ENCODE measurements at places on chromosomes 1 and 21.
A peak's percentile ranks its signal among the peaks of the same experiment; 100 is the strongest.

GRCh38 chr1:68205794-68206358 lies 26.4 kb downstream of the WLS start:
- DNase-seq = no peak

- no peak for DNase-seq
Observed at GRCh38 chr1:151887028-151887427, 22.3 kb downstream of the THEM4 start.

- no peak for DNase-seq
Observed at GRCh38 chr1:179744401-179745130, 1.5 kb downstream of the FAM163A start.

DNA sequence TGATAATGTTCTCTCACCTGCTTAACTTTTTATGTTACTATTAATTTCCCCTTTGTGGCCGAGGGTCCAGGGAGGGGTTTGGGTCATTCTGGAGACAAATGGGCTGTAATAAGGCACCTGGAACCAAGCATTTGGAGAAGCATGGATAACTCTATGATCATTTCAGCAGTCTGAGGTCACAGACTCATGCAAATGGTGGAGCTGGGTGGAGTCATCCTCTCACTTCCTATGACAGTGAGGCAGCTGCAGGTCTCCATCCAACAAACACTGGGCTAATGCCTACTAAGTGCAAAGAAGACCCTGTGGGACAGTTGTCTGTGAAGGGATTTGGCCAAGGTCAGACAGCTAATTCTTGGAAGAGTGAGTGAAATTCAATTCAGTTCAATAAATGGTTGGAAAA lies 28.8 kb upstream of the CAMTA1 start:
- no peak for DNase-seq

GRCh38 chr1:220791285-220791684 lies 4.6 kb downstream of the MTARC1 start:
- peak; percentile 26 for DNase-seq

GRCh38 chr1:220818421-220819173 lies 31.9 kb downstream of the MTARC1 start:
- DNase-seq = no peak

DNA sequence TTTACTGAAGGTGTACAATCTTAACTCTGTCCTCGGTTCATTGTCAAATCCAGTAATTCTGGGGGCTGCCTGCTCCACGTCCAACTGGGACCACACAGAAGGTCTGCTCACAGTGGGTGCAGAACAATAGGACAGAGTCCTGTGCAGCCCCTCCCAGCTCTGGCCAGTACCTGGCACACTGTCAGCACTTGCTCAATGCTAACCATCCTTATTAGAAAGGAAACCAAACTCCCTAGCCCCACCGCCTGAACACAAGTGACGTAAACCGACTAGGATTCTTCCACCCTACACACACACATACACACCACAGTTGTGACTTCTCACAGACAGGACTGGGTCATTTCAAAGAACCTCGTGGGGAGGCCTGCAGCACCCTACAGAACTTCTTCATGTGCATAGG lies 5.2 kb downstream of the BCAR3 start:
- DNase-seq = no peak

Data from Jurkat, Clone E6-1 (cell line).